ENCODE measurements at places on chromosomes 3 and 15. TPM values are rescaled to one million over a fixed set of nuclear protein-coding genes. Genes with fewer than 3 reads are reported as not detected.
A peak's percentile ranks its signal among the peaks of the same experiment; 100 is the strongest.

Gene MINAR1
- total RNA-seq, result 1.3 TPM

Gene RPP25
- not detected for total RNA-seq

Gene HHATL
- total RNA-seq, result not detected

Gene PLA1A
- total RNA-seq, result 0.18 TPM

Gene TMIE
- not detected for total RNA-seq

Gene EFCC1
- 0.27 TPM for total RNA-seq

Gene FMN1
- 3.6 TPM for total RNA-seq

Gene CCRL2
- total RNA-seq, result 6.6 TPM

- DNase-seq, result no peak
These were observed 54.9 kb downstream of the EPHA6 start for GRCh38 chr3:96869316-96869715.

DNA sequence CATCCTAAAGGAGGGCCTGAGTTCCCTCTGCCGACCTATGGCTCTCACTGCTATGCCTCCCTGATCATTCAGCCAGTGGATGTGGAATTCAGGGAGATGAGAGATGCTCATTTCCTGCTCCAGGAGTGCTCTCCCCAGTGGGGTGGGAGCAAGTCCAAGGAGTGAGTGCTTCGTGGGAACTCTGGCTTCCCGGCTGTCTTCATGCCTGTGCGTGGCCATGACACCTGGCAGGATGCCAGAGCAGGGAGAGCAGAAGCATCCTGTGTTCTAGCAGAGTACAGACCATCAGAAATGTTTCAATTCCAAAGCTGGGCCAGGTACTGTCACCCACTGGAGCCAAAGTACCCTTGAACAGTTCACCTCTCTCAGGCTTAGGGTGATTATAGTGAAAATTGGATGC is 45.1 kb downstream of the APH1B start:
- peak; percentile 21 for DNase-seq

GRCh38 chr15:101250873-101251829 is 697 bp downstream of the CHSY1 start:
- no peak for DNase-seq

DNA sequence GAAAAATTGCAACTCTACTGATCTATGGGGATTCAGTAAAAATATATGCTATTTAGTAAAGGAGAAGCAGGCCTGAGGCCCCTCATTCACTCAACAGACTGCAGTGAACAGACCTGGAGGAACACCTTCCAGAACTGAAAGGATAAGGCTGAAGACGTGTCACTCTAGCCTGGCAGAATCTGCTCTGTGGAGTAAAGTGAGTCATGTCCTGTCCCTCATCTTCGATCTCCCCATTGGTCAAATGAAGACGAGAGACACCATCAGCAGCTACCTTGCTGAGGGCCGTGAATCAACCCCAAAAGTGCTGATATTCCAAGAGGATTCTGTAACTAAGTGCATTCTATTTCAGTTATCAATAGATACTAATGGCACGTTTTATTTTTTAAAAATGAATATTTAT is 359.7 kb downstream of the FGF12 start:
- no peak for DNase-seq

DNA sequence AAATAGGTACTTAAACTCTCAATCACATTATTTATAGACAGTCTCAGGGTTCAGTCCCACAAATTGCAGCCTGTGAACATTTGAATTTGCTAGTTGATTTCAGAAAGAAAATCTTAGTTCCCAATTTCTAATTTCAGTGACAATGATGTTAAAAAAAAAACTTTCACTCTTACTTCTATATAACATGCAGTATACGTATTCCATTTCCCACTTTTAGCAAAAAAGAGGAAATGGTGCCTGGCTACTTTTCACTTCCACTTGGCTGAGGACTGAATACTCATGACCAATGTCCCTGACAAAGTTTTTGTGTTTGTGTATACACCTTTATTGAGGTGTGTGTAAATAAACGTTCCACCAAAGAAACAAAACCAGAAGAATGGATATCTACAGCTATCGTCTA is 32.1 kb upstream of the XCR1 start:
- DNase-seq, result no peak

GRCh38 chr3:144033863-144034262 is 62.2 kb downstream of the DIPK2A start:
- DNase-seq, result no peak

- no peak for DNase-seq
These were observed 27.4 kb downstream of the PRTG start for GRCh38 chr15:55715355-55716076.

- DNase-seq, result no peak
These were observed 52.8 kb upstream of the NTRK3 start for GRCh38 chr15:88309363-88309762.

- no peak for DNase-seq
These were observed 316.4 kb downstream of the MCTP2 start for GRCh38 chr15:94547711-94548110.

- DNase-seq, result peak; percentile 22
These were observed 201.3 kb upstream of the LRIG1 start for GRCh38 chr3:66702126-66702525.

DNA sequence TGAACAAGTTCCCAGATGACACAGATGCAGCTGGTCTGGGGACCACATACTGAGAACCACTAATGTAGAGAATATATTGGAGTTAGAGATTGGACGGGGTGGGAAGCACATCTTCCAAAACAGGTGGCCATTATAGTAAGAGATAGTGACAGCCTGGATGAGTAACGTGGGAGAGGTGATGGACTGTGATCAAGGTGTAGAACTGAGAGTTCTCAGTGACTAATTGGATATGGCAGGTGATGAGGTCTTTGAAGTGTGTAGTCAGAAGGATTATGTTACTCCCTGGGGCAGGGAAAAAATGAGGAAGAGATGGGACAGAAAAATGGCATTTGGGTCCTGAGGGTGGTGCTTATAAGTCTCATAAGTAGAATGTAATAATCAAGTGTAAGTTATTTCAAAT is 66.6 kb downstream of the KCNMB2 start:
- DNase-seq, result no peak

DNA sequence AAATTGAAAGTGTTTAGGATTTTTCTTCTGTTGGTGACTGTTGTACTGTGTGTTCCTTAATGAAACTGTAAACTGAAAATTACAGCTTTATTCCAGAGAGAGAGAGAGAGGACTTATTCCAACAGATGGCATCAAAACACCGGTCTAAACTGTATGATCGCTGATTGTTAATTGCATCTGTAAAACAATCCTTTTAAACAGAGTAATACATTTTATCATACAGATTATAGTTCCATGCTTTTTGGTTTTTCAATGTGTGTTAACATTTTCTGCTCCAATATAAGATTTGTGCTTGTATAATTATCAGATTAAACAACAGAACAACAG is 289.7 kb upstream of the DNAJC19 start:
- no peak for DNase-seq

DNA sequence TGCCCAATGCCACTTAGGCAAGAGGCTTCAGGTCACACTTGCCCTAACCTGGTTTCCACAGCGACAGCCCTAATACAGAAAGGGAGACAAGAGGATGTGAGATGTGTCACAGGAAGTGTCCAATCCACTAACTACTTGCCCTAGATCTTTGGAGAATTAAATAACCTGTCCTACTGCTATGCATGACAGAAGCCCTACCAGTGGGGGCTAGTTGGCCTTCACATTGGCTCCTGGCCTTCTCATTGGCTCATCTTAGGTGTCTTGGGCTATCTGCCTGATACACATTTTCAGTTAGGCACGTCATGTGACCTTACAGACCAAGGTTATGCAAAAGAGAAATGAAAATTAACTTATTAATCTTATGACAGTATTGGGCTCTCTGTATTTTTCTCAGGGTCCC is 449.9 kb downstream of the FHIT start:
- DNase-seq, result no peak

DNA sequence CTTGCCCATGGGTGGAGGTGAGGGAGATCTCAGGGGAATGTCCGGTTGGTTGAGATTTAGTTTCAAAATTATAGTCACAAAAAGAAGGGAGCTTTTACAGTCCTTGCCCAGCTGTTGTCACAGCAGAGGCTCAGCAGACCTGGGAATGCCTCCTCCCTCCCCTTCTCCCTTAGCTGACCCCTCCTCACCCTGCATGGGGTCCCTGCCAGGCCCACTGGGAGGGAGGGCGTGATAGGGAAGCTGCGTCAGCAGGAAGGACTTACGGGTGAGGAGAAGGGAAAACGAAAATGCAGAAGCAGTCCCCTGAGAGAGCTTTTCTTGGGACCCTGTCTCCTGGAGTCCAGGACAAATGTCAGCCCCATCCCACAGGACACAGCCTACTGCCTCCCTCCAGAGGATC is 18.9 kb downstream of the SCN5A start:
- DNase-seq, result no peak

GRCh38 chr3:128338536-128339330 is 128.0 kb downstream of the DNAJB8 start:
- DNase-seq, result no peak

DNA sequence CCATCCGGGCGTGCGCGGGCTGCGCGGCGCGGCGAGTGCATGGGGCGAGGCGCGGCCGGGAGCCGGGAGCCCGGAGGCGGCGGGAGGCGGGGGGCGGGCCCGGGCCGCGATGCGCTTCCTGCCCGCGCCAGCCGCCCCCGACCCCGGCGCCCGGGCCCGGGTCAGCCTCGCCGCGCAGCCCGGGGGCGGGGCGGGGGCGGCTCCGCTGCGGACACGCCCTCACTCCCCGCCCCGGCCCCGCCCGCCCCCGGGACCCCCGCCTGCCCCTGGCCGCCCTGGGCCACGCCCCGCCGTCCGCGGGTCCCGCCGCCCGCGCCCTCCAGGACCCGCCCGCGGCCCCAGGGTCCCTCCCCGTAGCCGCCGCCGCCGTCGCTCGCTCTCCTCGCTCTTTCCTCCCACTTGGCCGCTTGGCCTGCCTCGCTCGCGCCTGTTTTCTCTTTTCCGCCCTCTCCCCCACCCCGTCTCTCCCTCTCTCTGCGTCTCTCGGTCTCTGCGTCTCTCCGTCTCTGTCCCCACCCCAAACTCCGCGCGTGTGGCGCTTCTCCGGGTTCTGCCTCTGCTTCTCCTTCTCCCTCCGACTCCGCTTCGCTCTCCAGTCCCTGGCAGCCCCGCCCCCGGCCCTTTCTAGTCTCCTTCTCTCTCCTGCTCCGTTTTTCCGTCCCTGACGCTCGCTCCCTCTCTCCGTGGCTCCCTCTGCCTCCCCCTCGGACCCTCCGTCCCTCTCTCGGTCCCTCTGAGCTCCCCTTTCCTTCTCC is at the start of gene PLXND1:
TSS of gene PLXND1 (minus strand) at position 41 of the 755 bp plus-strand sequence. CDS start at position 4, 37 bp downstream.
- DNase-seq, result peak; percentile 33

DNA sequence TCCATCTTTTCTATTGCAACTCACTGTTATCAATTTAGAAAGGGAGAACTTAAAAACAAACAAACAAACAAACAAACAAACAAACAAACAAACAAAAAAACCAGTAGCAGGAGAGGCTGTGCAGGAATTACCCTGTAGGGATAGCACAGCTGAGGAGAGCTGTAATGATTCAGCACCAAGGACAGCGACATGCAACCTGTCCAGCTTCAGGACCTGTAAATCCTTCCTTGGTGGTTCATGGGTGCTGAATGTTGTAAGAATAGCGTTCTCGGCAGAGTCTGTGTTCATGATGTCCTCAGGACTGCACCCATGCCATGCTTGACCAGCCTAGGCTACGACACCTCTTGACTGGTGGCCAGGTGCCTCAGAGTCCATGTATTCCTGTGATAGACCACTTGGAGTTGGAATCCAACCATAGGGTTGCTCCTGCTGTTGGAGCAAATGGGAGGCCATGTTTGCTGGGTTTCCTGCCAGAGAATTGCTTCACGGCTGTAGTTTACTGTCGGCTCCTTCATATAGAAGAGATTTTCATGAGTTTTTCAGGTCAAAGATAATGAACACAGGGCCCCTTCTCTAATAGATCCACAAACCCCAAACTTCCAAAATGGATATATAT is 65.9 kb downstream of the CACNA2D3 start:
- peak; percentile 53 for DNase-seq

GRCh38 chr3:171320750-171321558 is 139.3 kb downstream of the TNIK start:
- DNase-seq, result no peak

DNA sequence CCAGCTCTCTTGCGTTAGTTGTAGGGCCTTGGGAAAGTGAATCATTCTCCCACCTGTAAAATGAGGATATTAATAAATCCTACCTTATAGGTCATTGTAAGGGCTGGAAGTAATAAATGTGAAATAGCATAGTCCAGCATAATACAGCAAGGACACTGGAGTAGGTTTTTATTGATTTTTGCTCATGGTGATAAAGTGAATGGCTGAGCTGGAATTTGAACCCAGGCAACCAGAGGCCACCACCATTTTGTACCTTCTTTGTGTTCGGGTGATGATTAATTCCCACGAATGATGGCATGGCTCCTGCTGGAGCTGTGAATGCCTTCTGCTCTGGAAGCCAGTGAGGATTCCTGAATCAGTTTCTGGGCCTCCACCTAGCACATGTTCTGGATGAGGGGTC is 31.8 kb downstream of the CTSH start:
- DNase-seq, result no peak

- DNase-seq, result peak; percentile 82
These were observed 27.9 kb downstream of the AKAP13 start for GRCh38 chr15:85408270-85408746.

Data from H4 (cell line).